Caki2 (cell line): ENCODE measurements at places on chromosomes 12 and 14. TPM values are rescaled to one million over a fixed set of nuclear protein-coding genes. Genes with fewer than 3 reads are reported as not detected.

- DNase-seq, result no peak
These were observed 144.8 kb downstream of the KITLG start for GRCh38 chr12:88435334-88436076.

DNA sequence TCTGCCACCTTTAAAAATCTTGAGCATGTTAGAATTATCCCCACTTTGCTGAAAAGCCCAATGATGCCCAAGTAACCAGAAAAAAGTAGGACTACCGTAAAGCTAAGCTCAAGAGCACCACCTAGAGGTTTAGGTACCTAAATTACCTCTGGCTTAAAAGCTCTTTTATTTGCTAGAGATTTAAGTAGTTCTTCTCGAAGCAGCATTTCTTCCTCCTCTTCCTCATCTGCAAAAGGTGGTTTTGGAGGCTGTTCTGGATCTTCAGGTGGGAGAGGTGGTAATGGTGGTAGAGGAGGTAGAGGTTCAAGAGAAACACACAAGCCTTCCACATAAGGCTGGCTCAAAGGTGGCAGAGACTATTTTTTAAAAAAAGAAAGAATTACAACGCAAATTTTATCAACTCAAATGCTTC lies 26.9 kb downstream of the ZFC3H1 start:
- peak; percentile 55 for DNase-seq

OTX2 gene
- total RNA-seq, result not detected in 2 replicates

- peak; percentile 93 for DNase-seq
These were observed 43.0 kb downstream of the LRIG3 start for GRCh38 chr12:58877243-58877743.

TRHDE gene
- 26.0 and 36.2 TPM in 2 replicates for total RNA-seq

DNA sequence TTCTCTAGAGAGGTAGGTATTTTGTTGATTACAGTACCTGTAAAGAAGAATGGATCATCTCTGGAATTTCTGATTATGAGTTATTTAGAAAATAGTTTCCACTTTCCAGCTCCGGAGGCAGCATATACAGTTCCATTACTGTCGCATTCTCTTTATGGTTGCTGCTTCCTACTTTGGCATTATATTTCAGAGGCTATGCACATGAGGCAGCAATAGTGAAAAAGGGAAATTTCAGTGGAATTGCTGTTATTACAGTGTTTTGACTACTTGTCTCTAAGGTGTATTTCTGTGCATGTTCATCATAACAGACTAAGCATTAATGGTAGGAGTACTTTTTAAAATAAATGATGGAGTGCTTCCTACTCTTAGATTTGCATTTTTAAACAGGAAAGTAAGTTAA lies 10.2 kb downstream of the GNG2 start:
- no peak for DNase-seq

GIT2 gene
- 4.5 and 8.0 TPM in 2 replicates for total RNA-seq

GRCh38 chr12:97211416-97211930 lies 251.1 kb upstream of the RMST start:
- DNase-seq, result no peak

DNA sequence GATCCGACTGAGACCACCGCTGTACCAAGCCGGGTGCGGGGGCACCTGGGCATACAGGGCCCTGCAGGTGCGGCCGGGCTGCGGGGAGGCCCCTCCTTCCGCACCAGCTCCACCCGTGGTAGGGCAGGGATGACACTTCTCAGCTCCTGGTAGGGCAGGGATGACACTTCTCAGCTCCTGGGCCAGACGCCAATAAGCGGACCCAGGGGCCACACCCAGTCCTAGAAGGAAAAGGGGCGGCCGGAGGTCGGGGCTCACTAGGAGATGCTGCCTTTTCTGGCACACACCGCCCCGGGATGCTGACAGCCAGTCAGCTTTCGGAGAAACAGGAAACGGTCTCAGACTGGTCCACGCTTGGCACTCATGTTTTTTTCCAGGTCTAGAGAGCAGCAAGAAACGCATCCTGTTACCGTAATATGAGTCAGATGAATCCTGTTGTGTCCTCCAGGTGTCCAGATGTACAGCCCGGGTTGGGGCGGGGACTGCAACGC lies 34.8 kb downstream of the NFKBIA start:
- no peak for DNase-seq

DNA sequence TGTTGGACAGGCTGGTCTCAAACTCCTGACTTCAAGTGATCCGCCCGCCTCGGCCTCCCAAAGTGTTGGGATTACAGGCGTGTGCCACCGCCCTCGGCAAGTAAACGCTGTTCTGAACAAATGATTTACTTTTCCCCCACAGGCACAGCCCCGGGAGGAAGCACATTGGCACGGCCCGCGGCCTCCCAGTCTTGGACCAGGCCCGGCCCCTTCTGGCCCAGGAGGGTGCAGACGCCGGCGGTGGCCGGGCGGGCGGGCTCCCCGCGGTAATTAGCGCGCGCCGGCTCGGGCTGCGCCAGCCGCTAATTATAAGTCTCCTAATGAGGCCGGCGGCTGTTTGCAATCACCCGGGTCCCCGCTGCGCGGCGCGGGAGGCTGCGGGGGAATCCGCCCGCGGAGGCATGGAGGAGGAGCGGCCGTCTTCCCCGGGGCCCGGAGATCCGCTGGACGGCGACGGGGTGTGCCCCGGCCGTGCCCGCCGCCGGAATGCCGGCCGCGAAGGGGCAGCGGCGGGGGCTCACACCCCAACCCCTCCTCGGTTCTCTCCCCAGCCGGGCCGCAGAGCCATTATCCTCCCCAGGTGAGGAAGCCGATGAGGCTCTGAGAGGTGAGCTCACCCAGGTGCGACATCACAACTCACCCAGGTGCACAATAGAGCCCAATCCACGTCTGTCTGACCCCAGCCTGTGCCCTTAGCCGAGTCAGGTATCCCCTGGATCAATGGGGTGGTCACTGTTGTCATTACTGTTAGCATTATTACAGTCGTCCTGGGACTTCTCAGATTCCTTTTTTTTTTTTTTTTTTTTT lies 3.3 kb upstream of the POP5 start:
- DNase-seq, result peak; percentile 63

CARMIL3 gene
- total RNA-seq, result 0.26 TPM in 1 of 2 replicates, not detected in the other

DNA sequence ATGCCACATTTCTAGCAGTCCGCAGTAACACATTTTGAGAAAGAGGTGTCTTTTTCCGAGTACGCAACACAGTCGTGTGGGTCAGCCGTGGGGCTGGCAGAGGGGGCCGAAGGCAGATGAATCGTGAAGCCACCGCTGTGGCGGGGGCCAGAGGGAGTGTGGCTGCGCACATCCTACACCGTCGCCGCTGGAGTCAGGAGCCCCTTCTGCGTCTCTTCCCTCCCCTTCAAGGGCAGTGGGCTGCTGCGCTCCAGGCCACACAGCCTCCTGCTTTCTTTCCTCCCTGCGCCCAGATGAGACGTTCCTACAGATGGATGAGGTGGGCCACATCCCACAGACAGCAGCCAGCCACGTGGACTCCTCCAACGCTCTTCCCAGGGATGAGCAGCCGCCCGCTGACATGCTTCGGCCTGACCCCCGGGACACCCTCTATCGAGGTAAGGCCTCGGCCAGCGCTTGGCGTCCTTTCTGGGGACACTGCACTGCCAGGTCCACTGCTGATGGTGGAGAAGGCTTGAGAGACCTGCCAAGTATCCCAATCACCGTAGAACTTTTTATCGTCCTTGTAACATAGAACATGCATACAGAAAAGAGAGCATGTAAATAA lies 89.8 kb downstream of the B4GALNT3 start:
- DNase-seq, result no peak

DNA sequence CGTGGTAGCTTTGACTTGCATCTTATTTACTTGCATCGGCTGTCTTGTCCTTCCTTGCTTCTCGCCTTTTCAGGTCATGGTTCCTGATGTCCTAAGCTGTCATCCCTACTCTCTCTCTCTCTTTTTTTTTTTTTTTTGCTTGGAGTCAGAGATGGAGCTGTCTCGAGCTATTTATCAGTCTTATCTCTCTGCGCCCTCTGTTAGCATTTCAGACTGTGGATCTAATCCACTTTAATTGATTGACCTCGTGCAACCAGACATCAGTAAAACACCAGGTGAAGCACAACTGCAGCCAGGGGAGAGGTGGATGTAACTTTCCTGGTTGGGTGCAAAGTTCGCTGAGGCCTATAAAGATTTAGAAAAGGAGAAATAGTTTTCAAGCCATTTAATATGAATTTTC lies 554.8 kb downstream of the DIO2 start:
- no peak for DNase-seq

SYCP3 gene
- total RNA-seq, result not detected in 2 replicates

SUPT16H gene
- 23.1 and 24.8 TPM in 2 replicates for total RNA-seq

GRCh38 chr12:68063900-68064590 lies 74.8 kb downstream of the IFNG-AS1 start:
- no peak for DNase-seq

TAS2R46 gene
- not detected in 2 replicates for total RNA-seq

GRCh38 chr12:56297400-56297799 lies 2.7 kb downstream of the CS start:
- DNase-seq, result no peak

DNA sequence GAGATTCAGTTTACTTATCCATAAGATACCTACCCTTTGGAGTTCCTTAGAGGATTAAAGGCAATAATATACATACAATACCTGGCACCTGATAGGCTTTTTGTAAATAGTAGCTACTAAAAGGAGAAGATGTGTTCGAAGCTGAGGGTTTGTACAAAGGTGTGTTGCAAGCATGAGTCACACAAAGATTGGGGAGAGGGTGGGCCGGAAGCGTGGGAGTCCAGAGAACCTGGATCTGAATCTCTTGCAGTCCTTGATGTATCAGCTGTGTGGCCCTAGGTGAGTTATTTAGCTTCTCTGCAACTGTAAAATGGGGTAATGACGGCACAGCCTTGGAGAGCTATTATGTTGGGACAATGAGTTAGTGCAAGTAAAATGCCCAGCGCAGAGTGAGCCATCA lies 61.6 kb upstream of the PSMC1 start:
- no peak for DNase-seq

ARHGAP5 gene
- total RNA-seq, result 55.2 and 59.1 TPM in 2 replicates
